Right forelimb (tissue), 1 donor: ENCODE measurements at places on chromosomes 3 and 15.

DNA sequence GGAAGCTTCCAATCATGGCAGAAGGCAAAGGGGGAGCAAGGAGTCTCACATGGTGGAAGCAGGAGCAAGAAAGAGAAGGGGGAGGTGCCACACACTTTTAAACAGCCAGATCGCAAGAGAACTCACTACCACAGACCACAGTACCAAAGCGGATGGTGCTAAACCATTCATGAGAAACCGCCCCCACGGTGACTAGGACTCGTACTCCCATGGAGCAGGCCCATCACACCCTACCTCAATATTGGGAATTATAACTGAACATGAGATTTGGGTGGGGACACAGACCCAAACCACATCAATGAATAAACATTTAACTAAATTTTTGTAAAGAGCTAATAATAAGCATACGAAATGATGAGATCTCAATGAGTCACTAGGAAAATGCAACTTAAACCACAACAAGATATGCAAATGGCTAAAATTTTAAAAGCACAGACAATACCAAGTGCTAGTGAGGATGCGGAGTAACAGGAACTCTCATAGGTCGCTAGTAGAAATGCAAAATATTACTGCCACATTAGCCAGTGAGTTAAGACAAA is 10.0 kb downstream of the MRPS25 start:
- no peak for DNase-seq

DNA sequence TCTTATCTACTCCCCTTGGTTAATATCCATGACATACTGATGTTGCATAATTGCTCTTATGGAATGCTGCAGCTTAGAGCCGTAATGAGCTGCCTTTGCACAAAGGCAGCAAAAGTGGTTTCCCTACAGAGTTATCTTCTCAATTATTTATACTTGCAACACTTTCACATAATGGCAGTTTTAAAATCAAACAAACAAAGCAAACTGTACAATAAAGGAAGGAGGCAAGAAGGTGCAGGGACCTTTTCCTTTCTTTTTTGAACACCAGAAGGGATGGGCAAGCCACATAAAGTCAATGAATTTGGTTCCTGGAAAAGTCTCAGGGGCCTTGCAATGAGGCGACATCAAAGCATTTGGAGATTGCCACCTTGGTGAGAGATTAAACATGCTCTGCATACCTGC is 188.0 kb downstream of the MEIS2 start:
- no peak for DNase-seq

- no peak for DNase-seq
Measured at GRCh38 chr3:28677581-28677980, 329.0 kb upstream of the AZI2 start.

DNA sequence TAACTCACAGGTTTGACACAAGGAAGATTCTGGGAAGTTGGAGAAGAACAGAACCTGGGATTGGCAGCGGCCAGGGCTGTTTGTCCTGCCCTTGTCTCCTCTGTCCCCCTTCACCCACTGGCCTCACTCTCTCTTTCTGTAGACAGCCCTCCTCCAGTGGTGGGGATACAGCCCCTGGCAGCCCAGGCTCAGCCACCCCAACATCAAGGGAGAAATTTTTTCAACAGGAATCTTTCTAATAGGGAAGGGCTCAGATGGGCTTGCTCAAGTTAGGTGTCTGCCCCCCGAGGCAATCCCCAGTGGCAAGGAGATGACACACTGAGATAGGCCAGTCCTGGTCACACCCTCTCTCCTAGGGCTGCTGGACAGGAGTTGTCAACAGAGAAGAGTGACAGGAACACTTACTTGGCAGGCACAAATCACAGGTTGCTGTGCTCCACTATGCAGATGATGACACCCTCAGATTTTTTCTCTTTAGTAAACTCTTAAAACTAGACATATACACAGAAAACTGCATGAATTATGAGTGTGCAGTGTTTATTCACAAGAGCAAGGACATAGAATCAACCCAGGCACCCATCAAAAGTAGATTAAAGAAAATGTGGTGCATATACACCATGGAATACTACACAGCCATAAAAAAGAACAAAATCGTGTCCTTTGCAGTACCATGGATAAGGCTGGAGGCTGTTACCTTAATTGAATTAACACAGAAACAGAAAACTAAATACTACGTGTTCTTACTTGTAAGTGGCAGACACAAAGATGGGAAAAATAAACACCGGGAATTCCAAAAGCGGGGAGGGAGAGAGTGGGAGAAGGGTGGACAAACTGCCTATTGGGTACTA is 36.3 kb downstream of the PLA2G4D start:
- no peak for DNase-seq
